ENCODE measurements at places on chromosomes 5 and 9.

DNA sequence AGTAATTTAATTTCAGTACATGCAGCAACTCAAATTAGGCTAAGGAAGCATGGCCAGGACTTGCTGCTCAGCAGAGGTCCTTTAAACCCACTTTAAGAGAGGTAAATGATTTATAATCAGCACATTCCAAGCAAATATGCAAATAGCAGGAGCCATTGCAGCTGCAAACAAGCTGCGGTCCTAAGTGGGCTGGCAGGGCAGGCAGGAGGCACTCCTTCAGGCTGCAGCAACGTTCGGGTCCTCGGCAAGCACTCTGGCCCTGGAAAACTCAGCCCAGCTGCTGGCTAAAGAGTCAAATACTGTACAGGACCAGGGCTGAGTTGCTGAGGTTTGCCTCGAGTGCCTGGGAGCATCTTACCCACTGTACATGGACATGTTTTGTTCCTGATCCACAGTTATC lies 126.9 kb downstream of the FSTL4 start:
- no peak for DNase-seq

DNA sequence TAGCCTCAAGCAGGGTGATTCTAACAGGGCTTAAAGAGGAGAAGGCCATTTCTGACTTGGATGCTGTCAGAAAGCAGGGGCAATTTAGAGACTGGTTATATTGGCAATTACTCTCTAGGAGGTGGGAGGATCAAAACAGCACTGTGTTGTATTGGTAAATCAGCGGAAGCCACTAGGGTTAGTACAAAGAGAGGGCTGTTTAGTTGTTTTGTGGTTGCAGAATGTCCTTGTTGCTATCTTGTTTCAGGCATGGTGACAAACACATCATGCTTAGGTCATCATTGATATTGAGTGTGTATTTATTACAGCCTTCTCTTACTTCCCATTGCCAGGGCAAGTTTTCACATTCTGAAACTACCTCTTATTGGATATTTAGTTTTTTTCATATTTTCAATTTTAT lies 165.3 kb downstream of the TAF11L14 start:
- DNase-seq = no peak

DNA sequence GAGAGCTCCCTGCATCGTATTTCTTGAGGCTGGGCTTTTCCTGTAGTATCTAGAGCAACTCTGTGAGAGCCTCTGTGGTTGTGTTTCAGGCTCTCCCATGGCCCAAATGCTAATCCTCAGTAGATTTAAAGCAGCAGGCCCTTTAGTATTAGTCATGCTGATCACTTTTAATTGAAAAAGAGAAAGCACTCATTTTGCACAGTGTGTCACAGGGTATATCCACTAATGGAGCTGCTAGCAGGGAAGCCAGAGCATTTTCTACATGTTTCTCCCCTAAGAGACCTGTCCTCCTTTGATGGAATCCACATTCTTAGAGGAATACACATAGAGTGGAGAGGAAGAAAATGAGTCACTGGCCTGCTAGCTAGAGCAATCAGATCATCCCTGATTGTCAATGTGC lies 348.5 kb downstream of the TMEM232 start:
- DNase-seq = no peak

DNA sequence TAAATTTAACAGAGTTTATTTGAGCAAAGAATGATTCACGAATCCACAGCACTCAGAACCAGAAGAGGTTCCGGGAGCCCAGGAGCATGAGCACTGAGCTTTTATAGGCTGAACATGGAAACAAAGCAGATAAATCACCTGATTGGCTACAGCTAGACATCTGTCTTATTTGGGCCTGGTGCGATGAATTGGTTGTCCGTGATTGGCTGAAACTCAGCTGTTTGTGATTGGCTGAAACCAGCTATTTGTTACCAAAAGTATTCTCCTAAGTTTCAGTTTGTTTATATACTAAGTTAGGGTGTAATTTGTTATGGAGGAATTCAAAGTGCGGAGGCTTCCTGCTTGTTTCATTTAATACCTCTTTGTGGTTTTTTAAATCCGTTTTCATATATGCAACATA lies 15.8 kb upstream of the LCP2 start:
- no peak for DNase-seq

- DNase-seq = no peak
These were observed 41.4 kb downstream of the PAX5 start for GRCh38 chr9:36992501-36993316.

DNA sequence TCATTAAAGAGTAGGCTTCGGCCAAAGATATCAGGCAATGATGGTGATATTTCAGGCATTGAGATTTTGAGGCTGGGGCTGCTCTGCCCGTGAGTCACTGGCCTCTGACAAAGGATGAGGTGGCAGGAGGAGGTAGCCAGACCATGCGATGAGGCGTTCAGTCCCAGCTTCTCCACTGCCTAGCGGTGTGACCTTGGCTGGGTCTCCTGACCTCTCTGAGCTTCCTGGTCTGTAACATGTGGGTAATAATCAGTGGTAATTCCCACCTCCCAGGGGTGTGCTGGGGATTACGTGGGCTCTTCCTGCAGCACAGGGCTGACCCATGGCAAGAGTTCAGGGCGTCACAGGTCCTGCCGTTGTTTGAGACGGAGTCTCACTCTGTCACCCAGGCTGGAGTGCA lies 73.2 kb upstream of the RAPGEF1 start:
- no peak for DNase-seq

DNA sequence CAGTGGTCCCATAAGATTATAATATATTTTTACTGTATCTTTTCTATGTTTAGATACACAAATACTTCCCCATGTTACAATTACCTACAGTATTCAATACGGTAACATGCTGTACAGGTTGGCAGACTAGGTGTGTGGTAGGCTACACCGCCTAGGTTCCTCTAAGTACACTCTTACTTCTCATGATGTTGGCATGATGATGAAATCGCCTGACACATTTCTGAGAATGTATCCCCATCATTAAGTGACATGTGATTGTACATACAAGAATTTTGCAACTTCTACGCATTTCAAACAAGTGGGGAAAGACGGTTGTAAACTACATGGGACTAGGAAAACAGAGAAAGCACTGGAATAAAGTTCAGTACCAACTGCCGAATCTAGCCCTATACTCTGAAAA lies 53.3 kb downstream of the SETX start:
- no peak for DNase-seq

DNA sequence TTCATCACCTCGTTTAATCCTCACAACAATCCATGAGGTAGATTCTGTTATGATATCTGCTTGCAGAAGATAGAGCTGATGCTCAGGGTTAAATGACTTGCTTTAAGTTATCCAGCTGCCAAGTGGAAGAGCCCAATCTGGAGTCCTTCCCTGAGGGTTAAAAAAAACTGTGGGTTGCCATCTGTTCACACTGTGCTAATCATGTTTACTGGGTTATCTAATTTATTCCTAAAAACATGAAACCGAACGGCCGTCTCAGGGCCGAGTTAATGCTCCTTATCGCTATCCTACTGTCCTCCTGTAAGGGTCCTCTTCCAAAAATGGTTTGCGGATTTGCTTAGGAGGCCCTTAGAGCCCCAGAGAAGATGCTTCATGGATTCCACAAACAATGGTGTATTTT lies 153.3 kb downstream of the YIPF5 start:
- DNase-seq = no peak

GRCh38 chr9:94745806-94746540 lies 19.5 kb downstream of the AOPEP start:
- no peak for DNase-seq

GRCh38 chr5:93990504-93991070 lies 249.2 kb upstream of the POU5F2 start:
- DNase-seq = no peak

All from posterior cingulate gyrus (tissue), 11 donors.